HT1080 (cell line): ENCODE measurements at places on chromosomes 1 and 21. TPM values are rescaled to one million over a fixed set of nuclear protein-coding genes. Genes with fewer than 3 reads are reported as not detected.
A peak's percentile ranks its signal among the peaks of the same experiment; 100 is the strongest.

DNA sequence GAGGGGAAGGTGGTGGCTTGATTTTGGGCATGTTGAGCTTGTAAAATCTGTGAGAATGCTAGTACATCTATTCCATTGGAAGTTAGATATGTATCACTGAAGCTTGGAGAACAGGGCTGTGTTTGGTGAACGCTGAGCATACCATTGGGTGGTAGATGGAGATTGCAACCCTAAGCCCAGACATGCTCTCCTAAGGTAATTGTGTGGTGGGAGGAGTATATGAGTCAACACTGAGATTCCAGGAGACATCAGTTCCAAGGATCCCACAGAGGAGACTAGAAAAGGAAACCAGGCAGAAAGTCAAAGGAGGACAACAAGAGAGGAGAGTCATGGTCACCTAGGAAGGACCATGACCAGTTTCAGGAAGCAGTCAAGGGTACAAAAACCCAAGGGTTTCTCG, 60.4 kb downstream of the KIF21B start:
- DNase-seq, result peak; percentile 39

- DNase-seq, result peak; percentile 16
Observed at GRCh38 chr1:56644919-56645676, at the start of gene PRKAA2. TSS of gene PRKAA2 (plus strand) at chr1:56645314. CDS start at chr1:56645388, 74 bp downstream.

DNA sequence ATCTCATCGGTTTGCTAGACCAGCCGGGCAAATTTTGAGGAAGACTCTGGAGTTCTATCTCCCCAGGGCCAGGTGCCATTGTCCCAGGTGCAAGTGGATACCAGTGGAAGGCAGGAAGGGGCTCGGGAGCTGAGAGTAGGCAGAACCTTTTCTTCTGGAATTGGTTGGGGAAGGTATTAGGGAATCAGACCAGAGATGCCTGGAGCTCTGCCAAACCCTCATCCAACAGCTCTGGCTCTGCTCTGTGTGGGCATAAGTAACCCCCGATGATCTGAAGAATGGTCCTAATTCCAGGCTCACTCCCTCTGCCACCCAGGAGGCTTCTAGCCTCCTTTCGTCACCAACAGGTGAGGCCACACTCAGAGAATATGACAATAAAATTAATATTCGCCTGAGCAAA, 69.9 kb downstream of the PGBD5 start:
- DNase-seq, result no peak

The VAV3 gene
- 3.7 and 5.7 TPM in 2 replicates for total RNA-seq

GRCh38 chr21:21688889-21689288, 690.7 kb downstream of the NCAM2 start:
- peak; percentile 26 for DNase-seq

- no peak for DNase-seq
Observed at GRCh38 chr1:3168678-3169077, 99.7 kb downstream of the PRDM16 start.

DNA sequence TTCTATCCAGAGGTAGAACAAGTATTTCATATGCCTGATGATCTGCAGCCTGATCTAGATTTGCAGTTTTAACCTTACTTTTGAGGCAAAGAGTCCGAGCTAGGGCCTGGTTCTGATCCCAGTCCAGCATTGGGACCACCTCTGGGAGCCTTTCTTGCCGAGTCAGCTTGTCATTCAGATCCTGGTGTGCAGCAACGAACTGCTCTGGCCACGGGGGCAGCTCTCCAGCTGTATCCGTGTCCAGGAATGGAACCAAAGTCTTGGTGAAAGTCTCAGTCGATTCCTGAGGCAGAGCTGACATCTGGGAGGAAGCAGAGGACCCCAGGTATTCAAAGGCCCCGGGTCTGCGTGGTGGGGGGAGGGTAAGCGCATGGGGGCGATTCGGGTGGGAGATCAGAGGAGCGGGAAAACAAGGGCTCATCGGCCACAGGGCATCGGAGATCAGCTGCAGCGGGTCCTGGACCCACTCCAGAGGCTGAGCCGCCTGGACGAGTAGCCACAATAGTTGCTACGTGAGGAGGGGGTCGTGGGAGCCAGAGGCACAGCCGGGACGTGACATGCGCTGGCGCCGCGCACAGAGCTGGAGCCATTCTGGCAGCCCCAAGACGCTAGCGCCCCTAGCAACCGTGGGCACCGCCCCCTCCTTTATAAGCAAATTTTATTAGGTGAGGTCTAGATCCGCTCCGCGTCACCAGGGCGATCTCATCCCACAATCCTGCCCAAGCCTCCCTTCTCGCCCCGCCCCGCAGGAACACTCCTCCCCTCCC, 32.4 kb upstream of the BSDC1 start:
- DNase-seq, result no peak

DNA sequence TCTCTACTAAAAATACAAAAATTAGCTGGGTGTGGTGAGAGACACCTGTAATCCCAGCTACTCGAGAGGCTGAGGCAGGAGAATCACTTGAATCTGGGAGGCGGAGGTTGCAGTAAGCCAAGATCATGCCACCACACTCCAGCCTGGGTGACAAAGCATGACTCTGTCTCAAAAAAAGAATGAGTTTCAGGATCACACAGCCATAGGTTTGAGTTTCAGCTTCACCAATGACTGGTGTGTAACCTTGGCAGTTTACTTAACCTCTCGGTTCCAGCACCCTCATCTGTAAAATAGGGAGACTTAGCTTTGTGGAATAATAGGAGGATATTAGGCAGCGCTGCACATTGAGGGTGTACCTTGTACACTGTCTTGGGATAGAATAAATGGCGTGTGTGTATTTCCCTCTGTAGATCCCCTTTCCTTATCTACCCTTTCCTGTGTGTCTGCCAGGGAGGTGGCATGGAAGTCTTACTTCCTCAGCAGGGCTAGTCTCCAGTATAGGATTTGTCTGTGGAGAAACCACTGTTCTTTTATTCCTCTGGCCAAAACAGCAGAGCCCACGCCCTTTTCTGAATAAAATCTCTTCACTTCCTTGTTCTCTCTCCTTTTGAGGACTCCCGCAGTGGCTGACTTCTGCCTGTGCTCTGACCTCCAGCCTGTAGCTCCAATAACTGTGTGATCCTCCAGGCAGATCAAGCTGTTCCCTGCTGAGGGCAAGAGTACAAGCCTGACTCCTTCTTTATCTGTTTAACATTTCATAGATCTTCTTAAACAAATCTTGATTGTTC, 90.4 kb downstream of the HHAT start:
- no peak for DNase-seq
